ENCODE measurements at places on chromosomes 2 and 18.

- DNase-seq: no peak
These were observed 81.9 kb upstream of the ZNF397 start for GRCh38 chr18:35158728-35159450.

DNA sequence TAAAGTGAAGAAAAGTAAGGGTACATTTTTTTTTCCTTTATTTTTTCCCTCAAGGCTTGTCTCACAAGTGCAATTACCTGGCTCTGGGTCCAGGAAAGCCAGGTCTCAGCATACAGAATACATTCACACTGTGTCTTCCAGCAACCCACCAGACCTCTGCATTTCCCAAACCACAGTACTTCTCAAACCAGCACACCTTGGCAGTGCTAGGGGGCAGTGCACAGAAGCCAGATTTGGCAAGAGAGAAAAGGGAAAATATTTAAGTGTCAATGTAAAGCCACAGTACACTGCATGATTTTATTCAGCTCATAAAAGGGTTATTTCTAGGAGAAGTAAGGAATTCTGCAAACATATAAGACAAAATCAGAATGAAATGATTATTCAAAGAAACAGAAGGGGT lies 172.8 kb downstream of the NRXN1 start:
- no peak for DNase-seq

GRCh38 chr2:19545507-19545906 lies 187.1 kb upstream of the OSR1 start:
- DNase-seq: no peak

- DNase-seq: no peak
These were observed 76.1 kb upstream of the DNMT3A start for GRCh38 chr2:25417715-25418369.

DNA sequence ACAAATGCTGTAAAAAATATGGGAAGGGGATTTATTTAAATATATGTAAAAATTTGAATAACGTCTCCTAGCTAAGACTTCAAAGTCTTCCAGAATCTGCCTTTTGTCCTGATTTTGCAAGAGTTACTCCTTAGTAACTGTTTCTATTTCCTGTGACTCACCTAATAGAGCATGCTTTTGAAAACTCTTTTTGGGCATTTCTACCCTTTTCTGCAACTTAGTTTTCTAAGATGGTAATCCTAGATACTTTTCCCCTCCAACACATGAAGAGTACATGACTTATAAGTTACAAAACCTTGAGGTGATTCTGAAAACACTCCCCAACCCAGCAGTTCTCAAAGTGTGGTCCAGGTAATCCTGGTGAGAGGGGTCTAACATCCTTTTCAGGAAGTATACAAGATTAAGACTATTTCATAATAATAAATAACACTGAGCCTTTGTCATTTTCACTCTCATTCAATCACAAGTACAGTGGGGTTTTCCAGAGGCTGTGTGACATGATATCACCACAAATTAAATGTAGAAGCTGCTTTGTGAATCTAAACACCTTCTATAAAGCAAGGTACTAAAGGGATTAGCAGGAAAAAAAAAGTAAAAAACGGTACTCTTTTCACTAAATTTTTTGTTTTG lies 31.9 kb downstream of the PPP4R3B start:
- no peak for DNase-seq

GRCh38 chr2:73339201-73339600 lies 45.9 kb upstream of the EGR4 start:
- no peak for DNase-seq

GRCh38 chr2:140565756-140566155 lies 1565.1 kb downstream of the LRP1B start:
- no peak for DNase-seq

DNA sequence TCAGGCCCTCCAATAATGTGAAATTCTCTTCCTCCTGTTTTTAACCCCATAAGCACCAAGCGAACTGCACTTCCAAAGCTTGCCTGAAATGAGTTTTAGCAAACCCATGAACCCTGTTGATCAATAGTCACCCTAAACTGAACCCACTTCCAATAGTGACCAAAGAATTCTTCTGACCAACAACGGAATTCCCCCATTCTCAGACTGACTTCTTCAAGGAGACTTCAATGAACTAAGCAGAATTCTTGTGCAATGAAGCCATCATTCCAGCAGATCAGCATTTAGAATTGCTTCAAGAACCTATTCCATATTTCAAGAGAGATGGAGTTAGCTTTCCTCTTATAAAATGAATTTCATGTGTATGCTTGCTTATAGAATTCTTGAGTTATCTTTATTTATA lies 176.9 kb upstream of the FN1 start:
- no peak for DNase-seq

GRCh38 chr2:218569661-218570500 lies 1.2 kb downstream of the CNOT9 start:
- DNase-seq: no peak

DNA sequence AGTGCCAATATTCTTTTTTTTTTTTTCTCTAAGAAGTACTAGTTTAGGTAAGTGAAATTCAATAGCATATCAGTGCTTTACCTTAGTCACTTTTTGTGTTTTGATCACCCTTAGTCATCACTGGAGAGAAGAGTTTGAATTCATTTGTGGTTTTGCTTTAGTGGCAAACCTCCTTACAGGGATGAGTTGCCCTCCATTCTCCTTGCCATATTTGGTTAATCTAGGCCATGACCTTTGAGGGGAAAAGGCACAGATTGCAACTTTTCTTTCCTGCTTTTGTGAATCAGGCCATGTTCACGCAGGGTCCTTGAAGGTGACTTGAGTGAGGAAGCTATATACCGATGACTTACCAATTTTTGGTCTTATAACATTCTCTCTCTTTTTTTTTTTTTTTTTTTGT lies 34.4 kb downstream of the PLEKHA3 start:
- no peak for DNase-seq

GRCh38 chr18:62606106-62606505 lies 83.3 kb downstream of the ZCCHC2 start:
- no peak for DNase-seq

GRCh38 chr2:14219306-14219705 lies 413.2 kb upstream of the LRATD1 start:
- DNase-seq: no peak

DNA sequence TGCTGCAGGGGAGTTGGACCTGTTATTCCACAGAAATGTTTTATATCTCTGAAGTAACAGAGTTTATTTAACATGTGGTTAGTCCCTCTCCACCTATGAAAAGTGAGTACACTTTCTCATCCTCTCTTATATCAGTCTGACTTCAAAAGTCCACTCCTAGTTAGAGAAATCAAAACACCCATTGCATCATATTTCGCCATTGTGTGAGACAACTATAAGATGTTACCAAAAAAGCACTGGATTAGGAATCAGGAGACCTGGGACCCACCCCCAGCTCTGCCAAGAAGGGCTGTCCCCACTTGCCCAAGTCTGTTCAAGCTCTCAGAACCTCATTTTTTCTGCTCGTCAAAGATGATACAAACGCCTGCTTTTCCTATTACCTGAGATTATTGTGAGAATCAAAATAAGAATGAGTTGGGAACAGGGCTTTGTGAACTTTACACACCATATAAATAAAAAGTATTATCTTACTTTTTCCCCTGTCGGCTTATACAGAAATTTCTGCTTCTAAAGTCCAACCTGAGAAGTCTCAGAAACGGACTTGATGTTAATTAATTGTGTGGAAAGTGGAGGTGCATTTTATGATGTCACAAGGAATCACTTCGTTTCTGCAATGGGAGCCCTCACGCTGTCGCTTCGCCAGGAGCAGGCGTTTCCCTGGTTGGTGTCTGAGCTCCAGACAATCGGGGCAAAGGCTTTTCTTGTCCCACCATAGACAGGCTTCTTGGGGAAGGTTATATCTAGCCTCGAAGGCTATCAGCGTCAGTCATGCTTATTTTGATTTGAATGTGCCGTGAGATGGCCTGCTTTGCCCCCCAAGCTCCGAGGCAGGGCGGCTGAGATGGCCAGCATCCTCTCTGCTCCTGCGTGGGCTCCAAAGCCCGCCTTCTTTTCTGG lies 89.6 kb upstream of the ZNF516 start:
- no peak for DNase-seq

- DNase-seq: no peak
These were observed 250.7 kb downstream of the GBX2 start for GRCh38 chr2:235917506-235917905.

- no peak for DNase-seq
These were observed 9.3 kb upstream of the ERBB4 start for GRCh38 chr2:212547716-212548454.

- DNase-seq: no peak
These were observed 130.5 kb downstream of the DYSF start for GRCh38 chr2:71583876-71584275.

DNA sequence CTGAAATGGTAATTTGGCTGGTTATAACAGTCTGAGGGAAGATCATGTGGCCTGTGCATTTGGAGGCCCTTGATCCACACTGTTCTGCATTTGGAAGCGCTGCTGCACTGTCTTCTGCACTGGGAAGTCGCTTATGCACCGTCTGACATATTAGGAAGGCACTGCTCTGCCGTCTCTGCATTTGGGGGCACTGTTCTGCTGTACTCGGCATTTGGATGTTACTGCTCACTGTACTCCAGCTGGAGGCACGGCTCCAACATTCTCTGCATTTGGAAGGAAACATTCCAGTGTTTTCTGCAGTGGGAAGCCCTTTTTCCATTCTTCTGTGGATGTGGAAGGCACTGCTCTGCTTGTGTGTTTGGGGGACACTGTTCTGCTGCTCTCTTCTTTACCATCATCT lies 9.6 kb upstream of the PROM2 start:
- DNase-seq: no peak

DNA sequence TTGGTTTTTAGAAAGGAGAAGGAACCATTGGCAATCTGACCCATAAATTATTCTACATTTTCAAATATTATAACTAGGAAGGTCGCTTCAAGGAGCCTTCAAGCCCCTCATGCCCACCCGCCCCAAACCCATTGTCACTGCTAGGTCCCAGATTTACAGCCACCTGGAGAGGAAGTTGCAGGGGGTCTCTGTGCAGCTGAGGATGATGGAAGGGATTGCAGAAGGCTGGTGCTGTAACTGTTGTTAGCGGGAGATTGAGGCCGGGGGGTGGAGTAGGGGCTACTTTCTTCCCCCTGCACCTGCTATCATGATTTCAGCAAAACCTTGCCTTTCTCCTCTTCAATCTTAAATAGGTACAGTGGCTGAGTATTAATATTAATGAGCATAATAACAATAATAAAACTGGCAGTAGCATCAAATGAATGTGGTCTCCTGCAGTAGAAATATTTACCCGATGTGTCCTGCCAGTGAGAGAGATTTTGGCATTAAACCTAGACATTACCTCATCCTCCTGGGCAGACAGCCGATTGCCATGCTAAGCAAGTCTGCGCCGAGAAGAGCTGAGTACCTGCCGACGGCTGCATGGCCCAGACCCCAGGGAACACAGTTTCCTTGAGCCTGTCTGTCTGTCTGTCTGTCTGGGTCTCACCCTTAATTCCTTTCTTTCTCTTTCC lies 225.4 kb downstream of the FAM210A start:
- DNase-seq: peak; percentile 67

GRCh38 chr2:160812830-160813505 lies 319.4 kb upstream of the RBMS1 start:
- DNase-seq: no peak

GRCh38 chr2:199085261-199085660 lies 372.5 kb downstream of the SATB2 start:
- DNase-seq: no peak

DNA sequence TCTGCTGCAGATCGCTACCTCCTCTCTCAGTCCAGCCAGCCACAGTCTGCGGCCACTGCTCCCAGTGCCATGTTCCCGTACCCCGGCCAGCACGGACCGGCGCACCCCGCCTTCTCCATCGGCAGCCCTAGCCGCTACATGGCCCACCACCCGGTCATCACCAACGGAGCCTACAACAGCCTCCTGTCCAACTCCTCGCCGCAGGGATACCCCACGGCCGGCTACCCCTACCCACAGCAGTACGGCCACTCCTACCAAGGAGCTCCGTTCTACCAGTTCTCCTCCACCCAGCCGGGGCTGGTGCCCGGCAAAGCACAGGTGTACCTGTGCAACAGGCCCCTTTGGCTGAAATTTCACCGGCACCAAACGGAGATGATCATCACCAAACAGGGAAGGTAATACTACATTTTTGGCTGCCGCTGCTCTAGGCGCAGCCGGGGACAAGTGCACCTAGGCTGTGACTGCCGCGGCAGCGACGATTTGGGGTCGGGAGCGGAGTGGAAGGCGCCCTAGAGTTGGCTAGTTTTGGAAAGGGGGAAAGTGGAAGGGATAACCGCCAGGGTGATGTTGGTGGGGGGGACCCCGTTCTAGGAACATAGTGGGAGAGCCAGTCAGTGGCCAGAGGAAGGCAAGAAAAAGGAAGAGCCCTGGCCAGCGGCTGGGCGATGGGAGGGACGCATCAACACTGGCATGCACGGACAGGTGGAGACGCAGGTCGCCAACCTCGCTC lies 776 bp downstream of the TBR1 start:
- DNase-seq: no peak

DNA sequence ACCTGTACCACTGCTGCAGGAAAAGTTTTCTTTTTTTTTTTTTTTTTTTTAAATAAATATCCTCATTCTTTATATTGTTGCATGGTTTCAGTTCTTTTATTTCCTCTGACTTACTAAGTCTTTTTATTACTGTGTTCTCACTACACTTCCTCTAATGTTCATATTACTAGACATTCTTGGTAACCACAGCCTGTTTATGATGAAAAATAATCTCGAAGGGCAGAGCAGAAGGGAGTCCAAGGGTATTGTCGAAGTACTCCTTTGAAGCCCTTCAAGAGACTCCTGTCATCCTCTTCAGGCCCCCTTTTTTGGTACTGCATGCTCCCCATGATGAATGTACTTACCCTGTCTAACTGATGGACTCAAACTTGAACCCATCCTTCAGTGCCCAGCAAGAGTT lies 61.2 kb downstream of the RND3 start:
- DNase-seq: no peak

- DNase-seq: peak; percentile 44
These were observed 445 bp downstream of the MEX3C start for GRCh38 chr18:51196811-51197660.

- no peak for DNase-seq
These were observed 29.5 kb upstream of the BZW1 start for GRCh38 chr2:200782251-200782650.

- DNase-seq: peak; percentile 74
These were observed 82.8 kb upstream of the HAAO start for GRCh38 chr2:42874949-42875801.

GRCh38 chr18:36757081-36757480 lies 71.7 kb downstream of the TPGS2 start:
- DNase-seq: no peak

DNA sequence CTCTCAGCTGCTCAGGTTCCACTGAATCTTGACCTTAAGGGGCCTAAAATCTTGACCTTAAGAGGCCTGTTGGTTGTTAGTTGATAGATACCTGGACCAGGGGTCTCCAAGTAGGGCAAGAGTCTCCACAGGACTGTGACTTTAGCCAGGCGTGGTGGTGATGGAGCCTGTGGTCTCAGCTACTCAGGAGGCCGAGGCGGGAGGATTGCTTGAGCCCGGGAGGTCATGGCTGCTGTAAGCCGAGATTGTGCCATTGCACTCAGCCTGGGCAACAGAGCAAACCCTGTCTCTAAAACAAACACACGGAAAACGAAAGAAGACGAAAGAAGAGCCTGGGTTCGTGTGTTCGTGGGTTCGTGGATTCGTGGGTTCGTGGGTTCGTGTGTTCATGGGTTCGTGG lies 120.2 kb upstream of the CTDP1 start:
- no peak for DNase-seq

Data from uterus (tissue), 4 donors.